ENCODE measurements at places on chromosomes 11 and 22.

GRCh38 chr22:21937821-21938070 lies 14.9 kb downstream of the PPM1F start:
- DNase-seq, result no peak

GRCh38 chr11:12430954-12431595 lies 53.7 kb downstream of the PARVA start:
- no peak for DNase-seq

- DNase-seq, result no peak
These were observed 34.2 kb downstream of the MCM5 start for GRCh38 chr22:35434061-35434710.

- no peak for DNase-seq
These were observed 539.1 kb downstream of the FAM181B start for GRCh38 chr11:82194521-82194920.

DNA sequence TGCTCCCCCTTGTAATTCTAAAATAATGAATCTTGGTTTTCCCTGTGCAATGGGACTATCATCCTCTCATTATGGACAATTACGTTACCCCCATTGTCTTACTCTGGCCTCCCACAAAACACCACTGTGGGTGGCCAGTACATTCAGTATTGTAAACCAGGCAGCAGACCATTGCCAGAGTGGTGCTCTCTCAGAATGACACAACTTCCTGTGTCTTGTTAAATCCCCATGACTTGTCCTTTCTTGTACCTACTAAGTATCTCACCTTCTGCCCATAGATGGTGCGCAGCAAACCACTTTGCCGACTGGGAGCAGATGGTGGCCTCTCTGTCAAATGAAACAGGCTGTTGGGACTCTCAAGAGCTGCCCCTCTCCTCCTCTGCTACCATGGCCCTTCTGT lies 287.1 kb upstream of the RAG2 start:
- no peak for DNase-seq

GRCh38 chr22:22913989-22914388 lies 26.4 kb downstream of the IGLL5 start:
- DNase-seq, result no peak

- no peak for DNase-seq
These were observed 4.4 kb downstream of the OR4S2 start for GRCh38 chr11:55652560-55652959.

- no peak for DNase-seq
These were observed 82.8 kb upstream of the HMGXB4 start for GRCh38 chr22:35174401-35175038.

DNA sequence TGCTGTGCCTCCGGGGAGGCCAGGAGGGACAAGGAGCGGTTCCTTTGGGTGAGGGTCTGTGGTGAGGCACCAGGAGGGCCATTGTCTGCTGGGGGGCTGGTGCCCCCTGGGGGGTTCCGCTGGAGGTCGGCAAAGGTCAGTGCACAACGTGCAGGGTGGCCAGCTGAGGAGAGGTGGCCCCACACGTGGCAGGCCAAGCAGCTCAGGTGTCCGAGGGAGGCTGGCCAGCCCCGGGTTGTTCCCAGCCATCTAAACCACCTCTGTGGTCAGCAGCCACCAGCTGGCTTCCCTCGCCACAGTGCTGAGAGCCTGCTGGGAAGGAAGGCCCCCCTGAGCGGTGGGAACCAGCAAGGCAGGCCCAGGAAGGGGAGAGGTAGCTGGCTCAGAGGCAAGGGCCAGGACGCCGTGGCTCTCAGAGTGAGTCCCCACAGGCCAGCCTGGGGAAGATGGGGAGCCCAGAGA lies 4.2 kb downstream of the TSSC4 start:
- DNase-seq, result no peak

DNA sequence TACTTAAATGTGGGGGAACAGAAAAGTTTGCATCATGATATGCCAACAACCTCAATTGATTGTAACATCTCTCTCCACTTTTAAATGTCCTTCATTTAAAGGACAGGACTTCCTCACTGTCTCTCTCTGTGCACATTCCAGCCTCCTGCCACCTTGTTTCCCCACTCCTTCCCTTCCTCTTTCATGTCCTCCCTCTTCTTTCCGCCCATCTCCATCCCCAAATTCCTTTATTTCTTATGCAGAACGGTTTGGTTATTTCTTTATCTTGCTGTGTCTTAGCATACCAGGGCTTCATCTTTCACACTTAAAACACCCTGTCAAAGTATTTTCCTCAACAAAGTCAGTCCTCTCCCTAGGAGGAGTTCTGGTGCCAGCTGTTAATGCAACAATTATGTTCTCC lies 293.8 kb downstream of the NXPE2 start:
- no peak for DNase-seq

- DNase-seq, result no peak
These were observed 1.5 kb downstream of the RPS6KA4 start for GRCh38 chr11:64360448-64360921.

DNA sequence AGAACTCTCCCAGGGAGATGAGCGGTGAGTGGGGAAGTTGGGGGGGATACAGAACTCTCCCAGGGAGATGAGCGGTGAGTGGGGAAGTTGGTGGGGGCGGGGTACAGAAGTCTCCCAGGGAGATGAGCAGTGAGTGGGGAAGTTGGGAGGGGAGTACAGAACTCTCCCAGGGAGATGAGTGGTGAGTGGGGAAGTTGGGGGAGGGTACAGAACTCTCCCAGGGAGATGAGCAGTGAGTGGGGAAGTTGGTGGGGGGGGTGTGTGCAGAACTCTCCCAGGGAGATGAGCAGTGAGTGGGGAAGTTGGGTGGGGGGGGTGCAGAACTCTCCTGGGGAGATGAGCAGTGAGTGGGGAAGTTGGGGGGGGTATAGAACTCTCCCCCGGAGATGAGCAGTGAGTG lies 186.5 kb downstream of the SHANK2 start:
- no peak for DNase-seq

DNA sequence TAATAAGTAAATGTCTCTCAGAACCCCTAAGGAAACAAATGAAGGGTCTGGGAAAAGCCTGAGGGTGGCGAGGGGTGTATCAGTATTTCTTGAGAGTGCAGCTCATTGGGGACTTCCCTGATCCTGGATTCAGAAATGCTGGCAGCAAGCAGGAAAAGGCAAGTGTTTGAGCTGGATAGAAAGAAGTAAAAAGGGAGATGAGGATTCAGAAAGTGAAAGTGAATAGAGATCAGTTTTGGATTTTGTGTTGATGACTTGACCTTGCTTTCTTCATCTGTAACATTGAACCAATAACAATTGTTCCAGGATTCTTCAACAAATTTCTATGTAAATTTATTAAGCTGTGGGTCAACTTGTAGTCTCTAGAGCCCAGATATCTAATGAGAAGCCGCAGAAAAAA lies 66.9 kb upstream of the CTSC start:
- no peak for DNase-seq

DNA sequence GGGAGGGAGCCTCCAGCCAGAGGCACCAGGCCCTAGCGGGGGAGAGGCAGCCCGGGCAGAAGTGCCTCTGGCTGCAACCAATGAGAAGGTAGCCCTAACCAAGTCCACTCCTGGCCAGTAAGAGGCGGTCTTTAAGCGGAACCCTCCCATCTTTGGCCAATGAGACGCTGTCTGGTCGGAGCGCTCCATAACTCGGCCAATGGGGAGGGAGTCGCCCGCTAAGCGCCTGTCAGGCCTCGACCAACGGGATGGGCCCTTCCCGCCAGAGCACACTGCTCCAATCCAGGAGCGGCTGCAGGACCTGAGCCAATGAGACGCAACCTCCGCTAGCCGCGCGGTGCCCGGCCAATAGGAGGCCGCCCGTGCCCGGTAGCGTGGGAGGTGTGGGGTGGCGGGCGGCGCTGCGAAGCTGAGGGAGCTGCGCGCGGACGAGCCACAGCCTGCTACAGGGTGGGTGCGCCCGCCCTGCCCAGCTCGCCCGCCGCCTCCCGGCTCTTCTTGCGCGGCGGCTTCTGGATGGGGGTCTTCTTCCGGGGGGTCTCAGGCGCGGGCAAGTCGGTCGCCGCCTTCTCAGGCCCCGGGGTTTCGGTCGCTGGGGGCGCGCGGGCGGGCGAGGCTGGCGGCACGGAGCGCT lies 12.6 kb downstream of the SCARF2 start:
- no peak for DNase-seq

DNA sequence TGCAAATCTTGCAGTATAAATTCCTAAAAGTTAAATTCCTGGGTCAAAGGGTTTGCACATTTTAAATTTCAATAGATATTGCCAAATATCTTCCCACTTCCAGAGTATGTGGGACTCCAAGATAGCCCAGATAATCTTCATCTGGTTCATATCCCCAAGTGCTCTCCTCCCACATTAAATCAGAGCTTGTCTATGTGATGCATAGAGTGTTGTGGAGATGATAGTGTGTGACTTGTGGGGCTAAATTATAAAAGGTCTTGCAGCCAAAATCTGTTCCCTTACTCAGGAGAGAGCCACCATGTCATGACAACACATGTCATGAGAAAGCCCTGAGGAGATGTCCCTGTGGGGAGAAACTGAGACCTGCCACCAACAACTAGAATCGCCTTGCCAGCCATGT lies 39.9 kb upstream of the TEAD1 start:
- DNase-seq, result no peak

DNA sequence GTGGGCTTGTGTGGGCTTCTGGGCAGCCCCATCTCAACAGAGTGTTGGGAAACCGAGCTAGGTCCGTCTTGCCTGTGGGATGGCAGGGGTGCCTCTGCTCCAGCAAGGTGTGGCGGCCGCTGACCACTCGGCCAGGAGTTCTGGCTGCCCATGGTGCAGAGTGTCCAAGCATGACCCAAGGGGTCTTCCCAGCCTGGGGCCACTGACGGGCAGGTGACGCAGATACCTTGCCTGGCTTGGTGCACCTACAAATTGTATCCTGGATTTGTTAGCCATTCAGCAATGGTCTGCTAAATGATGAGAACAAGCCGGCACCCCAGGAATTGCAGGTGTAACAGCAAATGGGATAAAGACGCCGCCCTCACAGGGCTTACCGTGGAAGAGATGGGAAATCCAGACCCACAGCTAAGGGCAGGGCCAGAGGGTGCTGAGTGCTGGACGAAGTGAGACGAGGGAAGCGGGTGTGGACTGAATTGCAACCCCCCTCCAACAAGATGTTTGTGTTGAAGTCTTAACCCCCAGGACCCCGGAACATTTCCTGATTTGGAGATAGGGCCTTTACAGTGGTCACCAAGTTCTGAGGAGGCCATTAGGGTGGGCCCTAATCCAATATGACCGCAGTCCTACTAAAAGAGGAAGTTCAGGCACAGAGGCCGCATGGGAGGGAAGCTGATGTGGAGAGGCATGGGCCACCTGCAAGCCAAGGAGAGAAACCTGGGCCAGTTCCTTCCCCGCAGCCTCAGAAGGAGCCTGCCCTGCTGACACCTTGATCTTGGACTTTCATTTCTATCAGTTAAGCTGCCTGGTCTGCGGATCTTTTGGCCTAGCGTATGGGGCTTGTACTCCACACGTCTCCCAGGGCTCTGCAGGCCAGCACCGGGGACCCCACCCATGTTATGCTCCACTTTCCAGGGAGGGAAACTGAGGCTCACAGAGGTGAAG lies 45.2 kb upstream of the LINC01488 start:
- no peak for DNase-seq

- DNase-seq, result peak; percentile 75
These were observed 1.0 kb downstream of the SMCO4 start for GRCh38 chr11:93541884-93542810.

DNA sequence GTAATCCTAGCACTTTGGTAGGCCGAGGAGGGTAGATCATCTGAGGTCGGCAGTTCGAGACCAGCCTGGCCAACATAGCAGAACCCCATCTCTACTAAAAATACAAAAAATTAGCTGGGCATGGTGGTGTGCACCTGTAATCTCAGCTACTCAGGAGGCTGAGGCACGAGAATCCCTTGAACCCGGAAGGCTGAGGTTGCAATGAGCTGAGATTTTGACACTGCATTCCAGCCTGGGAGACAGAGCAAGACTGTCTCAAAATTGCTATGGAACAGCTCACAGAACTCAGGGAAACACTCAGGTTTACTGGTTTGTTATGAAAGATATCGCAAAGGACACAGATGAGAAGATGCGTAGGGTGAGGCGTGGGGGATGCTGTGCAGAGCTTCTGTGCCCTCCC lies 2.7 kb downstream of the FAM118A start:
- DNase-seq, result no peak

GRCh38 chr11:1656670-1657069 lies 27.1 kb downstream of the KRTAP5-5 start:
- no peak for DNase-seq

DNA sequence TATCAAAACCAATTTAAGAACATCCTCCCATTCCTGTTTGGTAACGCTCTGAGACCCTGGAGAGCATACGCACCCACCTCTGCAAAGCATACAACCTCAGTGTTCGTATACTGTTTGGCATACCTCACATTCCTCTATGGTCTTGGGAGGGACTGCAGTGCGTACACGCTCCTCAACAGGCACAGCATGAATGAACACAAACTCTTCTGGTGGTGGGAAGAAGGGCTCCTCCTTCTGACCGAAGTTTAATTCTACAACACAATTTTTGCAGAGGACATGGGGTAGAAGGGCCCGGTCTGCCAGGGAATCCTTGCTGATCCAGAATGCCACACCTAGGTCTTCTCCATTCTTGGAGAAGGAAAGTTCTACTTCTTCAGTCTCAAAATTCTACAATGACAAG lies 5.3 kb downstream of the HNRNPUL2 start:
- no peak for DNase-seq

DNA sequence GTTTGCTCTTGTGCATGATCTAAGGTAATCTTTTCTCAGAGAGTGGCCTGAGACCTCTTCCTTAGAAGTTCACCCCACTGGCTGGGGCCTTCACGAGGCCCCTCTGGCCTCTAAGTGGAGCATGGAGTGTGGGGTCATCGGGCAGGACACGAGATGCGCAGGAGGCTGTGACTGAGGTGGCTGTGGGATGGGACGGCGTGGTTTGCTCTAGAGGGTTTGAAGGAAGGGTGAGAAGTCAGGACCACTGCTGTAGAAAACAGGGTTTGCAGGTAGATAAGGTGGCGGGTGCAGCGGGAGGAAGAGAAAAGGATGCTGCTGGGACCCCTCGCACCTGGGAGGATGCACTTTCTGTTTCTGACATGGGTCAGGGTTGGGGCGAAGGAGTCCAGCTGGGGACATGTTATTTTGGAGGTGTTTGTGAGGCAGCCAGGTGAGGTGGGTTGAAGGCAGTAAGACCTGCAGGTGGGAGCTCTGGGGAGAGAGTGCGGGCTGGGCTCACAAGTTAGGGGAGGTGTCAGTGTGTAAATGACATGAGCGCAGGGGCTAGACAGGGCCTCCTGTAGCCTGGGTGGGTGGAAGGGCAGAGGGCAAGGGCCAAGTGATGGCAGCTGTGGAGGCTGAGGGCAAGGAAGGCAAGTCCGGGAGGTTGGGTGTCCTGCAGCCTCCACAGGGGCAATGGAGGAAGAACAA lies 62.5 kb downstream of the KCNQ1 start:
- DNase-seq, result no peak

DNA sequence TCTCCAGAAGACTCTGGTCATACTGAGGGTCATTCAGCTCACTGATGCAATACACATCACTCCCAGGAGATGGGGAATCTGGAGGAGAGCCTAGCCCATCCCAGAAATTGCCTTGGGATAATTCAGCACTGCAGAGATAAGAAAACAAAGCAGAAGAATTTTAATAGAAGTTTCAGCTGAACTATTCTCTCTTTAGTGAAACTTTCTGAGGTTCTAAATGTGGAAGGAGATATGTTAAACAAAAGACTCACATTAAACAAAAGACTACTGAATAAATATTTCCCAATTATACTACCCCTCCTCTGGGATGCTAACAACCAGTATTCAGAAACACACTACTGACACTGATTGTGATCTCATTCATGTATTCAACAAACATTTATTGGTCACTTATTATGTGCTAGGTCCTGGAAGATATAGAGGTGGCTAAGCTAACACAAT lies 47.8 kb downstream of the C2CD3 start:
- no peak for DNase-seq

Measured in activated CD8-positive, alpha-beta memory T cell treated with anti-CD3 and anti-CD28 coated beads for 24 hours (primary cell).